ENCODE measurements at places on chromosomes 1 and 21.

GRCh38 chr21:17334484-17334883, 178.4 kb upstream of the CXADR start:
- no peaks in the 10 kb centered on the region for H3K27me3 ChIP-seq
- no peaks in the 10 kb centered on the region for H3K4me1 ChIP-seq
- H3K4me3 ChIP-seq: no peak overlapping the region
- H3K27ac ChIP-seq: no peak overlapping the region
- DNase-seq: no peak
- H3K36me3 ChIP-seq: no peaks in the 10 kb centered on the region

DNA sequence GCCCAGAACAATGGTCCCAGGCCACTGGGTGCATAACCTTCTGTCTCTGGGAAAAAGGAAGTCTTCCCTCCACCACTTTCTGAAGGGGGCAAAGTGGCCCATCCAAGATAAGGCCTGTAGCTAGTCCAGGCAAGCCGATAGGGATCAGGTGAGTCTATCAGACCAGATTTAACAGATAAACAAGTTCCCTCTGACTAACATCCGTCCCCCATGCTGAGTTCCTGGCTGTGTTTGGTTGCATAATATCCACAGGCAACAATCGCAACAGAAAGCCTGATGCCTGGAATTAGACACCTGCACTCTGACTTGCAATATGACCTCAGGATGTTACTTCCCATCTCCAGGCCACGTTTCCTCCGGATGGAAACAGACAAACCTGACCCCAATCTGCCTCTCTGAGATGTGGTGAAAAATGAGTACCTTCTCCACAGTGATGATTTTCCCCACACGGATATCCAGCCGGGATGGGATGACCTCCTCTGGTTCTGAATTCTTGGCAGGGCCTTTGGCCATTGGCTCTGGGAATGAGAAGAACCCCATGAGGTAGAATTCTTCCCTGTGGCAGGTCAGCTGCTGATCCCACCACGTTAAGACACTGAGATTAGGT, 36.4 kb downstream of the YARS1 start:
- H3K27ac ChIP-seq: no peak overlapping the region
- DNase-seq: no peak

DNA sequence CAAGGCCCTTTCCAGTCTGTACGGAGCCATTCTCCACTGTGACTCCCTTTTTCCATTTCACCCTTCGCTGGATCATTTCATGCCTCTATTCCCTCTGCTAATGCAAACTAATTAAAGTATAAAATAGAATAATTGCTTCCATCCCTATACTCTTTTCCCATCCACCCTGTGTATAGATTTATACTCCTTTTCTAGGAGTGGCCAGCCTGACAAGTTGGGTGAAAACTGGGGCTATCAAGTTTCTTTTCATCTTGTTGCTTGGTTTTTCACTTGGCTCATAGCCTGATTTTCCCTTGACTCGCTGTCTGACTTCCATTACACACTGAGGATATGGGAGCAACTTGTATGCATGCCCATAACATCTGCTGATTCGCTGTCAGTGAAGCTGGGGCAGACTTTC, 107.0 kb downstream of the PLXNA2 start:
- no peak overlapping the region for H3K27ac ChIP-seq
- no peak for DNase-seq
- H3K4me3 ChIP-seq: no peak overlapping the region
- H3K36me3 ChIP-seq: no peaks in the 10 kb centered on the region
- H3K4me1 ChIP-seq: peaks cover 1% of the 10 kb centered on the region

GRCh38 chr1:13702425-13703127, 2.6 kb downstream of the PRDM2 start:
- peak overlapping the region; percentile 98 for H3K4me3 ChIP-seq
- peak; percentile 78 for DNase-seq
- no peaks in the 10 kb centered on the region for H3K27me3 ChIP-seq
- peaks cover 52% of the 10 kb centered on the region for H3K4me1 ChIP-seq
- peak overlapping the region; percentile 98 for H3K27ac ChIP-seq

DNA sequence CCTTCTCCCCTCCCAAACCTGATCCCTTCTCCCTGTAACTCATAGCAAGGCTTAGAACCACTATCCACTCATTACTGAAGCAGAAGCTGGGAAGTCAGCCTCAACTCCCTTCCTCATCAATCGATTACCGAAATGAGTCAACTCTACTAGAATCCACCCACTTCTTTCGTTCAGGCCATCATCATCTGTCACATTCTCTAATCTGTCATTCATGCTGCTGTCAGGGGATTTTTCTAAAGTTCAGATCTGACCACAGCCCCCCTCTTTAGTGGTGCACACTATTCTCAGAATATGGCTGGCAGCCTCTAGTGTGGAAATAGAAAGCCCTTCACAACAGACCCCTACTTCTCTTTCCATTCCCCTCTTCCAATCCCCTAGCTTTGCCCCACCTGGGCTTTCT, 5.1 kb downstream of the NT5C1A start:
- no peaks in the 10 kb centered on the region for H3K4me1 ChIP-seq
- no peaks in the 10 kb centered on the region for H3K36me3 ChIP-seq
- no peak overlapping the region for H3K27ac ChIP-seq
- no peak for DNase-seq
- no peak overlapping the region for H3K4me3 ChIP-seq
- H3K27me3 ChIP-seq: peaks cover 30% of the 10 kb centered on the region

GRCh38 chr21:45972353-45972715, 9.2 kb upstream of the COL6A1 start:
- peaks cover 22% of the 10 kb centered on the region for H3K27me3 ChIP-seq
- H3K4me1 ChIP-seq: peaks cover 16% of the 10 kb centered on the region
- no peak for DNase-seq
- no peak overlapping the region for H3K4me3 ChIP-seq
- H3K36me3 ChIP-seq: peaks cover 8% of the 10 kb centered on the region

DNA sequence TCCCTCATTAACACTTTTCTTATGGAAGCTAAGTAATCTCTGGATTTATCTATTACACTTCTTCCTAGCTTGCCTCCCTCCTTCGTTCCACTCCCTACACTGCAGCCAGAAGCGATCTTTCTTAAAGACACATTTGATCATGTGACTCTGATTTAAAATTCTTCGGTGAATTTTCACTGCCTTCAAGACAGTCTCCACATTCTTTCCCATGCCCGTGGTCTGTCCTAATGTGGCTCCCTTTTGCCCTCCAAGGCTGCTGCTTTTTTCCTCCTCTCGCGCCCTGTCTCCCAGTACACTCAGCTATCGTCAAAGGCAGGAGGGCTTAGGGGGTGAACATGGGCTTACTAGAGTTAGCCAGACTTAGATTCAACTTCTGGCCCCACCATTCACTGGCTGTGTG, 64.4 kb downstream of the SDCCAG8 start:
- peaks cover 10% of the 10 kb centered on the region for H3K36me3 ChIP-seq
- no peak overlapping the region for H3K4me3 ChIP-seq
- H3K27ac ChIP-seq: no peak overlapping the region

DNA sequence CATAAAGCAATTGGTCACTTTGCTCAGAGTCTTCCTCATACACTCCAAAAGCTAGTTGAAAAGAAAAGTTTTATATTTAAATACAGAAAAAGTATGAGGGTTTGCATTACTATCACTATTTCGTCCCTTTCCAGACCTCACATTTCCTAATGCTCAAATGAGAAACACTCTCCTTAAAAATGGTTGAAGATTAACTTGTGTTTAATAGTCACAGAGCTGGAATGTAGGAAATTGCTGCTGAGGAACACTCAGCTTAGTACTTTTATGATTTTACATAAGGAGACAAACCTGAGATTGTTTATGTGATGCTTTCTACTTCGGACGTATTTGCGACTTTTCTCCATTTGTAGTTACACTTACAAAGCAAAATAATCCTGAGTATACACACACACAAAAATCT, 39.8 kb downstream of the MYSM1 start:
- peaks cover 5% of the 10 kb centered on the region for H3K4me1 ChIP-seq
- no peaks in the 10 kb centered on the region for H3K27me3 ChIP-seq
- no peak overlapping the region for H3K4me3 ChIP-seq
- H3K27ac ChIP-seq: no peak overlapping the region

DNA sequence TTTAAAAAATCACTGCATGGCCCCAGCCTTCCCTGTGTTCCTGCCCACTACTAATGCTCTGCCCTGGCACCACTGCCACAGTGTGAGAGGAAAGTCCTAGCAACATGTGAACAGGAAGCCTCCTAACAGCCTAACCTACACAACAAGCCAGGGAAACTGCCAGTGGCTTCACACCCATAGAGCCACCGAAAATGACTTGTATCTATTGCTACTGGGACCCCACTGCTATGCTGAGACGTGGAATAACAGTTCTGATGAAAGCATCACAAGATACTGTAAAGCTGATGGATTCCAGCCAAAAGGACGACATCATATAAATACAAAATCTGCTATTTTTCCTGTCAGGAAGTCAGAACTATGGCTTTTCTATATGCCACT, 74.9 kb downstream of the JAK1 start:
- H3K4me3 ChIP-seq: peak overlapping the region; percentile 57
- peaks cover 7% of the 10 kb centered on the region for H3K36me3 ChIP-seq
- no peaks in the 10 kb centered on the region for H3K27me3 ChIP-seq
- DNase-seq: no peak

DNA sequence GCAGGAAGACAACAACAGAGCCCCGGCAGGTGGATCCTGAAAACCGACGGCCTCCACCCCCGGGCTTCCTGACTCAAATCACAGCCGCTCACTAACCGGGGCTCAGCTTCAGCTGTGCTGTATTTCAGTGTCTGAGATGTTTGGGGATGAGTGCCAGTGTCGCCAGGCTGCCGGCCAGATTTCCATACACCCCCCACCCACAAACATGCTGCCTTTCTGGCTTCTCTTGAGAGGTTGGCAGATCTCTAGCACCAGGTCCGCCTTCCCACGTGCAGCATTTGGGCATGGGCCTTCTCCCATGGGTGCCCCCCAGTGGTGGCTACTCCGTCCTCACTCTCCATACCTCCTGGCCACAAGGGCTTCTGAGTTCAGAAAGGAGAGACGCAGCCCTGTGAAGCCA, 34.8 kb downstream of the KCNAB2 start:
- H3K36me3 ChIP-seq: peaks cover 35% of the 10 kb centered on the region
- peaks cover 11% of the 10 kb centered on the region for H3K4me1 ChIP-seq
- DNase-seq: no peak
- H3K4me3 ChIP-seq: no peak overlapping the region
- H3K27ac ChIP-seq: no peak overlapping the region

DNA sequence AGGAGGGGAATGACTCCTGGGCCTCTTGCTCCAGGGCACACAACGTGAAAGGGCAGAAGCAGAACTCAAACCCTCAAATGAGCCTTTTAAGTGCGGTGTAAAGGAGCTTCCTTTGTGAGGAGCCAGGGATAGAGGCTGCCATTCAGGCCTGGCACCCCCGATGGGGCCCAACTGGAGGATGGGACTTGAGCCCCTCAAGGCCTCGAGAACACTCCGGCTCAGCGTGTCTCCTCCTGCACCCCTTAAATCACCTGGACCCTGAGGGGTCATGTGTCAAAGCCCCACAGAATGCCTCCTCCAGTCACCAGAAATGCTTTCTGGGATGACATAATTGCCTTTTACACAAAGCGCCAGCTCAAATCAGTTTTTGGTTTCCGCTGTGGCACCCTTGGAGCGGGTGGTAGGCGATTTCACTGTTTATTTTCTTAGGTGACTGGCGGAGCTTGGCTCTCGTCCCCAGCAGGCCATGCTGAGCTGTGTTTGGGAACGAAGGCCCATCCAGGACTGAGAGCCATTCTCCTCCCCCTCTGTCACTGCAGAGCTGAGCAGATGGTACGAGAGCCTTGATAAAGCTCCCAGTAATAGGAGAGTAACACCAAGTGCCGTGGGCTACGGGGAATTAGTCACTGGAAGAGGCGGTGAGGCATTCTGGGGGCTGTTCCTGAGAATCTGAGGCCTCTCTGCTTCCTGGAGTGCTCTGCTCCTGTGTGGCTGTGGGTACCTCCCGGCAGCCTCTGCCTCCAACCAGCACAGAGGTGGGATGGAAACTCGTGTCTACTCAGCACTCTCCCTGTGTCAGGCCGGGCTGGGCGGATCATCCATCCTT, 163.0 kb downstream of the GRIK3 start:
- no peak overlapping the region for H3K27ac ChIP-seq
- DNase-seq: no peak
- H3K4me1 ChIP-seq: no peaks in the 10 kb centered on the region
- H3K27me3 ChIP-seq: peaks cover 21% of the 10 kb centered on the region
- H3K36me3 ChIP-seq: no peaks in the 10 kb centered on the region

GRCh38 chr1:216960716-216961115, 237.5 kb upstream of the ESRRG start:
- no peaks in the 10 kb centered on the region for H3K36me3 ChIP-seq
- no peak overlapping the region for H3K27ac ChIP-seq
- H3K4me1 ChIP-seq: no peaks in the 10 kb centered on the region
- no peak overlapping the region for H3K4me3 ChIP-seq

GRCh38 chr1:116359060-116359830, 13.8 kb upstream of the ATP1A1 start:
- DNase-seq: no peak
- peaks cover 3% of the 10 kb centered on the region for H3K36me3 ChIP-seq
- H3K27ac ChIP-seq: no peak overlapping the region
- H3K27me3 ChIP-seq: no peaks in the 10 kb centered on the region
- H3K4me3 ChIP-seq: no peak overlapping the region
- H3K4me1 ChIP-seq: no peaks in the 10 kb centered on the region

DNA sequence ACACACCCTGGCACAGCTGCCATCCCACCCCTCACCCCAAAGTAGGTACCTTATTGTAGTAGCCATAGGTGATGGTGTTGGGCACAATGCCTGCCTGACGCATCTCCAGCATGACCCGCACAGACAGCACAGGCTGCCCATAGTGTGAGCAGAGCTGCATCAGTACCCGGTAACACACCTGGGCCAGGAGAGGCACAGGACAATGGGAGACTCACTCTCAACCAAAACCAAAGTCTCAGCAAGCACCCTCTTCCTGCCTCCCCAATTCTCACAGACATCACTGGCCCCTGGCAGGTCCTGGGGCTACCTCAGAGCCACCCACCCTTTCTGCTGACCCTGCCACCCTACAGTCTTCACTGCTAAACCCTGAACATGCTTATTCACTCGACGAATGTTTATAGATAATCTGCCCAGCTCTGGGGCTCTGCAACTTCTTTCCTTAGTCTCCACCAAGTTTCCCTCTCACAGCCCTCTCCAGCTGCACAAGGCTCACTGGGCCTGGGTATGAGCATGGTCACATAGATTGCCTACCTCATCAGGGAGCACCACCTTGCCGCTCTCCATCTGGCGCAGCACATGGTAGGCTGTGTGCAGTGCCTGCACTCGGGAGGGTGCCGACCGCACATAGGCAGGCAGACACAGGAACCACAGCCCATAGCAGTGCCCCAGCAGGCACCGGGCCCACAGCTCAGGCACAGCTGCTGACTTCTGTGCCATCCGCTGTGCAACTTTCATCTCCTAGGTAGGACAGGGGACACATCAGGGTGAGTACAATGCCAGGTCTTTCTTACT, 10.3 kb downstream of the DENND4B start:
- H3K4me1 ChIP-seq: peaks cover 15% of the 10 kb centered on the region
- peaks cover 61% of the 10 kb centered on the region for H3K36me3 ChIP-seq

DNA sequence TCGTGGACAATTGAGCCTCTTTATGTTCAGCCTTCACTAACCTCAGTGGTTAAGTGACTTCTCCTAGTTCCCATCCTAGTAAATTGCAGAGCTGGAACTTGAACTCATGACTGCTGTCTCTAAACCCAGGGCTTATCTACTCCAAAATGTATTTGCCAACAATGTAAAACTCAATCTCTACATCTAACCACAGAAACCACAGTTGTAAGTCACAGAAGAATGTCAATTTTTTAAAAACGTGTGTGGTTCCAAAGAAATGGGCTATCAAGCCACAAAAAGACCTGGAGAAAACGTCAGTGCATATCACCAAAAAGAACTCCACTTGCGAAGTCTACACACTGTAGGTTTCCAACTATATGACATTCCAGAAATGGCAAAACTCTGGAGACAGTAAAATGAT, 172.6 kb upstream of the HMCN1 start:
- no peak for DNase-seq
- peaks cover 4% of the 10 kb centered on the region for H3K36me3 ChIP-seq
- peak overlapping the region; percentile 37 for H3K4me3 ChIP-seq
- peak overlapping the region; percentile 92 for H3K27ac ChIP-seq
- peaks cover 44% of the 10 kb centered on the region for H3K4me1 ChIP-seq
- no peaks in the 10 kb centered on the region for H3K27me3 ChIP-seq

Measured in central memory CD8-positive, alpha-beta T cell (primary cell).